Activated CD4-positive, alpha-beta T cell treated with anti-CD3 and anti-CD28 coated beads for 48 hours (primary cell): ENCODE measurements at places on chromosomes 7 and 10.

DNA sequence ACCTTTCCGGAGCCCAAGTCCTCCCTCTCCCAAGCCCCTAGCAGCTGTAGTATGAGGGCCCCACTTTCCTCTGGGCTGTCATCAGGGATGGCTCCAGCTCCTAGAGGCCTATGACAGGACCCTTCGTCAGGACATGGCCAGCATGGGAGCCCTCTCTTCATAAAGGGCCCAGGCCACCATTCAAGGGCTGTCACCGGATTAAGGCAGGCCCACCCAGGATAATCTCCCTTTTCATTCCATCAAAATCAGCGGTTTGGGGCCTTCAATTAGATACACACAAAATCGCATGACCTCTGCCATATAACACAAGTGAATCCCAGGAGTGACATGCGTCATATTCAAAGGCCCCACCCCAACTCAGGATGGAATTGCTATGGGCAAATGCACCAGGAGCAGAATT, 12.2 kb upstream of the GDF10 start:
- no peak for DNase-seq

DNA sequence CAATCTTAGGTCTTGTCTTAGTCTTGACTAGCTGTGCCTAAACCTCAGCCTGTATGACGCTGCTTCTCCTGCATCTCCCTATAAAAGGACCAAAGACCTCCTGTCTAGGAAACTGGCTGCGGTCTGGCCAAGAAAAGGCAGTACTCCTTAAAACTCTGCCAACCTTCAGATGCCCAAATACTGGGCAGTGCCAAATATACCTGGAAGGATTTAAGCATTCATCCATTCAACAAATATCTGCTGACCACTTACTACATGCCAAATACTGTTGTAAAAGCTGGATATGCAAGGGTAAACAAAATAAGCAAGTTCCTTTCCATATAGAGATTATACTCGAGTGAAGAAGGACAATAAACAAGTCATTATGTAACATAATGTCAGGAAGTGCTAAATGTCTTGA, 135.8 kb downstream of the HBP1 start:
- no peak for DNase-seq

DNA sequence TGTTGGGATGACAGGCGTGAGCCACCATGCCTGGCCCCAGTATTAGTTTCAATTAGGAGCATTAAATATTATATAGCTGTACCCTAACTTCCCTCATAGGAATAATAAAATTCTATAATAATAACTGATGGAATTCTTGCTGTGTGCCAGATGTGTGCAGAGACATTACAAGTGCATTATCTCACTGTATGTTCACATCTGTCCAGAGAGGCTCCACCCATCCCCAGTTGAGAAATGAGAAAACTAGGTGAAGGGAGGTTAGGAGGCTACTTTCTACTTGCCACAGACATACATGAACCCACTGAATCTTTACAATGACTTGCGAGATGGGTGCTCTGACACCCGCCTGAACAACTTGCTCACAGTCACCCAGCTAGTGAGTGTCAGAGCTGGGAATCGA, 3.2 kb downstream of the GALNT17 start:
- DNase-seq, result no peak

GRCh38 chr10:9709849-9710248, 1307.8 kb upstream of the CELF2 start:
- DNase-seq, result no peak

DNA sequence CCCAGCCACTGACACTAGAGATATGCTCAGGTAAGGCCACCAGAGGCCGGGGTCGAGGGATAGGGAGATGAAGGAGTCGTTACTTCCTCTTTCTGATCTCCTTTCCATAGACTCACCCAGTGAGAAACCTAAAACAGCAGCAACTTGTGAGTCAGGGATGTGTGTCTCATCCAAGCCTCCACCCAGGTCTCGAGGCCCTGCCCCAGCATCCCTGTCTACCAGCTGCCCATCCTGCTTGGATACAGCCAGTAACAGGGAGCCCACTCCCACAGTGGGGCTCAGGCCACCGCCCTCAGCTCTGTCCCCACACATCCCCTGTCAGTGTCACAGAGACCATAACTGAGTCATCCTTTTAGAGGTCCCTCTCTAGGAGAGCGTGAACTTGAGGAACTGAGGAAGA, 49.6 kb upstream of the CHST15 start:
- no peak for DNase-seq

GRCh38 chr7:26423436-26423835, 131.8 kb downstream of the SNX10 start:
- no peak for DNase-seq

- no peak for DNase-seq
These were observed 25.0 kb downstream of the IGF2BP3 start for GRCh38 chr7:23445326-23445725.

- no peak for DNase-seq
These were observed 38.9 kb upstream of the AMPH start for GRCh38 chr7:38669965-38670520.

GRCh38 chr7:96837593-96837992, 127.9 kb upstream of the SEM1 start:
- peak; percentile 13 for DNase-seq

DNA sequence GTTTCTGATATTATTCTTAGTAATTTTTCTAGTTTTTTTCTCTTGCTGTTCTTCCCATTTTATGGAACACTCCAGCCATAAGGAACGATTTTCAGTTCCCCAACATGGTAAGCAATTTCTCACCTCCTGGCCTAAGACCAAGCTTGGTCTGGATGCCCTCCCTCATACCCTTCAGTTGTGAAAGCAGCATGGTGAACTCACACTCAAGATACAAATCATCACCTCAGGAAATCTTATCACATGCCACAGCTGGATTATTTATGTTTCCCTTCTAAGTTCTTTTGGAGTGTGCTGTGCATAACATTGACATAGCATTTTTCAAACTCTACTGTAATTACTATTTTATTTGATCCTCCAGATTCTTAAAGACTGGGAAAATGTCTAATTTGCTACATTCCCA, 216.6 kb downstream of the AGMO start:
- DNase-seq, result no peak

DNA sequence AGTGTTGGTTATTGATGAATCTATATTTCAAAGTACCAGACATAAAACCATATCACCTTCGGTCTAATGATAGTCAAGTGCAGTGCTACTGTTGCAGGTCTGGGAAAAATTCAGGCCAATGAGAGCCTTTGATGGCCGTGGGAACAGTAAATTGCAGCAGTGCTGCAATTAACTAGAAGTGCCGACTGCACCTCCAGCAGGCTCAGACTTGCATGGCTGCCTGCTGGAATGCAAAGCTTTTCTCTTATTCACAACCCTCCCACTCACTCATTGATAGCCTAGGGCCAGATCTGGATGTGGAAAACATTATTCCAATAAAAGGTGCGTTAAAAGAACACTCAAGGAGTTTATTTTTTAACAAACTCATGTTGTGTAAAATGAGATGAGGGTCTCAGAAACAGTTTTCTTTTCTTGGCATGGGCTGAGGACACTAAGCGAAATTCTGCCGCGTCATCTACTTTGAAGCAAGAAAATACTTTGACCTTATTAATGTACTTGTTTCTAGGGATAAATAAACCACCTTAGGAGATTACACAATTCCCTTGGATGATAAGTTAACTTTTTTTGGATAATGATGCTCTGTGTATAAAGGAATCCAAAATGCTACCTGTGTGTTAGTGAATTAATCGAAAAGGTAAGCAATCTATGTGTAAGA, 17.1 kb downstream of the PLXDC2 start:
- no peak for DNase-seq

DNA sequence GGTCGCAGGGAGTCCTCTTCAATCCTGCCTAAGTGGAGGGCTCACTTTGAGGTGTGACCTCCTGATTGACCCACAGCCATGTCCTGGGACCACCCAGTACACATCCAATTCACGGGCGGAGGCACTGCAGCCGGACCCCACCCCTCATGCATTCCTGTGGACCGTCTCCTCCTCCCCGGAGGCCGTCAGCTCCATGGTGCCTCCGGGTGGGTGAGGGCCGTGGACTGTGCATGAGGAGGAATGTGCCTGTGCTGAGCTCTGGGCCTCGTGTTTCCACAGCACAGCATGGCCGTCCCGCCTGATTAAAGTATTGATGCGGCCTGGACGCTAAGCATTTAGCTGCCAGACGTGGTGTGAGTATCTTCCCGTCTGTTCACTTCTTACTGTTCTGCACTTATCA, 52.8 kb downstream of the CFAP46 start:
- DNase-seq, result no peak

DNA sequence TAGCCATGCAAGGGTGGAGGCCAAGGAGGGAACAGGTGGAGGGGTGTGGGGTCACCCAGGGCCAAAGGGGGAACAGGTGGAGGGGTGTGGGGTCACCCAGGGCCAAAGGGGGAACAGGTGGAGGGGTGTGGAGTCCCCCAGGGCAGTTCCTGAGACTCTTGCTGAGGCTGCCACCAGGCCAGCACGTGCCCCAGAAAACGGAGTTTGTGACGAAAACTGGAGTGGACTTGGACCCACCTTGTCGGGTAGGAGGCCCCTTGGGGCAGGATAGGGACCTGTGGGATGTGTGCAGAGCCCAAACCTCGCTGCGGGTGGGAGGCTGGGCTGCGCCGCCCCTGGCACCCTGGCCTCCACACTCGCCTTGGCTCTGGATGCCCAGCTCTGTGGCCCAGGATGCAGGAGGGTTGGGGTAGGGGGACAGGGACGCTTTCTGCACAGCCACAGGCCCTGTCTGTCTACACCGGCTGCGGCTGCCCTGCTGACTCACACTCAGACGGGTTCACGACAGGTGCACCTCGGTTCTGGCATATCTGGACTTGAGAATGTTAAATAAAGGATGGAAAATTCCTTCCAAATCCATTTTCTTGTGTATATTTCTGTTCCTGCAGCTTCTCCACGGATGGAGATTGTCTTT, 562 bp upstream of the ADGRA1 start:
- no peak for DNase-seq

- peak; percentile 37 for DNase-seq
These were observed at the start of gene CUX1 for GRCh38 chr7:101817471-101818286. TSS of gene CUX1 (plus strand) at chr7:101817626. CDS start at chr7:101817640, 14 bp downstream.

- no peak for DNase-seq
These were observed 54.3 kb downstream of the FAM241B start for GRCh38 chr10:69684020-69684980.

DNA sequence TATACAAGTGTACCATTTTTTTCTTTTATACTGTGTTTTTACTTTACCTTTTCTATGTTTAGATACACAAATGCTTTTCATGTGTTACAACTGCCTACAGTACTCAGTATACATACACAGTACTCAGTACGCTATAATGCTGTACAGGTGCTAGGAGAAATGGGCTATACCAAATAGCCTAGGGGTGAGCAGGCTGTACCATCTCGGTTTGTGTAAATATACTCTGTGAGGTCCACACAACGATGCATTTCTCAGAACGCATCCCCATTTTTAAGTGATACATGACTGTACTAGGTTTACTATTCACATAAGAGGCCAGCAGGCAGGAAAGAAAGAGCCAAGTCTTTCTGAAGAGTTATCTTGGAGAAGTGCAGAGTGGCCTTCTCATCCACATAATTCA, 426.4 kb upstream of the MTPN start:
- no peak for DNase-seq

DNA sequence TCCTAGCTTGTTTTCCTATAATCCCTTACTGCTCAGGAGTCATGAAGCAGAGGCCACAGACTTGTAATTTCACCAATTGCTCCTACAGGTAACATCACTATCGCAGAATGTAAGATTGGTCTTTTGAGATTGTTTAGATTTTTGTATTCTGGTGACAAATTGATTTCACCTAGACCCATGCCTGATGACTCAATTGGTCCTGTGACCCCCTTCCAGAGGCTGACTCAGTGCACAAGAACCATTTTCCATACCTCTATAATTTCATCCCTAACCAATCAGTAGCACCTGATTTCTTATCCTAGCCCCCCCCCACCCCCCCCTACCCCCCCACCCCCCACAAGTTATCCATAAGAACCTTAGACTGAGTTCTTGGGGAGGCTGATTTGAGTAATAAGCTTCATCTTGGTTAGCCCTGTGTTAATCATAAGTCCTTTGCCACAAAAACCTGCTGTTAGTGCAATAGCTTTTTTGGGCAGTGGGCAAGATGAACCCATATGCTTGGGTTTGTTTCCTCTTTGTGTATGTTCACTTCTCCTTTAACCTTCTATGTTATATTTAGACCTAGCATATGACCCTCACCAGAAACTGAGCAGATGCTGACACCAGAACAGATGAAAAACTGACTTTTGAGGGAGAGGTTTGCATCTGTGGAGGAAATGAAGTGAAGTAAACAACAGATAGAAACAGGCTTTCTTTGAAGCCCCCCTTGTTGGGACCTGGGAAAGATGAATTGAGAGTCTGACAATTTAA, 187.1 kb downstream of the KIF20B start:
- no peak for DNase-seq

- DNase-seq, result no peak
These were observed 96.7 kb downstream of the ZRANB1 start for GRCh38 chr10:125038637-125039036.

DNA sequence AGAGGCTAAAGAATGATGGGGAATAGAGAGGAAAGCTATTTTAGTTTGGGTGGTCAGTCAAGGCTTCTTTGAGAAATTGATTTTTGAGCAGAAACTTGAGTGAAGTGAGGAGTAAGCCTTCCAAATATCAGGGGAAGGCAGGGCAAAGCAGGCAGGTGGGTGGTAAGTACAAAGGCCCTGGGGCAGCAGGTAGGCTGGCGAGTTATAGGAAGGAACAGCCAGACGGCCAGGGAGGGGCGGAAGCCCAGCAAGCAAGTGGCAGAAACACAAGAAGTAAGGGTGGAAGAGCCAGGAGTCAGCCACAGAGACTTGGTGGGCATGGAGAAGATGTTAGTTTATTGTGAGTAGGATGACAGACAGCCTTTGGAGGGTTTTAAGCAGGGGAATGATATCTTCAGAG, 34.9 kb downstream of the VWA2 start:
- DNase-seq, result no peak

GRCh38 chr7:85471740-85472139, 284.9 kb upstream of the SEMA3D start:
- DNase-seq, result peak; percentile 2

DNA sequence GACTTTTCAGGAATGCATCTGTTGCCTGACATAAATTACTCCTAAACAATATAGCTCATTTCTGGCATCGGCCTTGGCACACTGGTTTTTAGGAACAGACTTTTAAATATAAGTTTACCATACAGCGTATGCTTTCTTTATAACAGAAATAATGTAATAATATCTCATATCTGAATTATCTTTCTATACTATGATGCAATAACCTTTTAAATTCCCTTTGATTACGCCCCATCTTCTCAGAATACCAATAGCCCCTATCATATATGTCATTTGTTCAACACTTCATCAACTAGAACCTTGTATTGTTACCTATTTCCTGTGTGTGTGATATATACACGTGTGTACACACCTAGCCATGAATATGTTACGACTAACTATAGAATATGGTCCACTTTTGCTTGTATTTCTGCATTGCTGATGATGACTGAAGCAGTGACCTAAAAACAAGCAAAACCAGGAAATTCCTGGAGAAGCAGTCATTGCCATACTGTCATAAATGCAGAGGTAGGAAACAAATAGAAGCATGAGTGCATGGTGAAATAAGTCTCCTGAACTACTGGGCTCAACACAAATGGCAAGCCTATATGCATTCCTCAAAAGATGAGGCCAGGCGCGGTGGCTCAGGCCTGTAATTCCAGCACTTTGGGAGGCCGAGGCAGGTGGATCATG, 618.4 kb upstream of the NRP1 start:
- DNase-seq, result no peak

GRCh38 chr7:128792471-128793180, 858 bp downstream of the CCDC136 start:
- DNase-seq, result no peak

- DNase-seq, result no peak
These were observed 5.1 kb downstream of the KEL start for GRCh38 chr7:142956951-142957623.
